ENCODE measurements at places on chromosomes 7 and 10.

GRCh38 chr7:26580064-26580591 is 284.3 kb downstream of the SKAP2 start:
- no peak for DNase-seq

- no peak for DNase-seq
These were observed 985.1 kb upstream of the LRRN3 start for GRCh38 chr7:110105840-110106239.

GRCh38 chr7:16172366-16172765 is 249.0 kb downstream of the CRPPA start:
- DNase-seq, result no peak

DNA sequence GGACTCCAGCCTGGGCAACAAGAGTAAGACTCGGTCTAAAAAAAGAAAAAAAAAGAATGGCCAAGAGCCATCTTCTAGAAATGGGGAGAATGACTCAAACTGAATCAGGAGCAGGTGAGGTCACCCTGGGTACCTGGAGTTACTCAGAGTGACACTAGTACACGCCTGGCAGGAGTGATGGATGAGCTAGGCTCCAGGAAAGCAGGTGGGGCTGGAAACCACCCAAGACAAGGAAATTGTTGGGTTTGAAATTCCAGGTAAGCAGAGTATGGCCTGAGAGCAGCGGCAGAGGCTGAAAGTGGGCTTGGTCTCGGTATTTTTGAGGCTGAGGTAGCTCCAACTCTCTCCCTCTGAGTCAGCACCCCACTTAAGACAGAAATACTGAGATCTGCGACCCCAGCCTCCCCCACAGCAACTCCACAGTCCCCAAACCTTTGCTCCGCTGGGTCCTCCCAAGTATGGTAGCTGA is 18.5 kb downstream of the DDIT4 start:
- DNase-seq, result no peak

- DNase-seq, result no peak
These were observed 325.5 kb downstream of the GRID1 start for GRCh38 chr10:86041116-86041515.

- no peak for DNase-seq
These were observed 98.4 kb upstream of the HABP2 start for GRCh38 chr10:113454341-113455061.

GRCh38 chr10:128028508-128029289 is 97.5 kb downstream of the MKI67 start:
- no peak for DNase-seq

GRCh38 chr10:131430716-131431412 is 119.3 kb upstream of the TCERG1L start:
- DNase-seq, result no peak

- DNase-seq, result no peak
These were observed 114.2 kb upstream of the GPR22 start for GRCh38 chr7:107355616-107356015.

GRCh38 chr10:128932071-128932820 is 534.8 kb upstream of the MGMT start:
- no peak for DNase-seq

GRCh38 chr7:54116956-54117355 is 425.2 kb upstream of the VSTM2A start:
- DNase-seq, result no peak

- DNase-seq, result no peak
These were observed 69.0 kb upstream of the NPVF start for GRCh38 chr7:25297278-25297677.

GRCh38 chr7:55903985-55904759 is 16.9 kb downstream of the ZNF713 start:
- DNase-seq, result no peak

DNA sequence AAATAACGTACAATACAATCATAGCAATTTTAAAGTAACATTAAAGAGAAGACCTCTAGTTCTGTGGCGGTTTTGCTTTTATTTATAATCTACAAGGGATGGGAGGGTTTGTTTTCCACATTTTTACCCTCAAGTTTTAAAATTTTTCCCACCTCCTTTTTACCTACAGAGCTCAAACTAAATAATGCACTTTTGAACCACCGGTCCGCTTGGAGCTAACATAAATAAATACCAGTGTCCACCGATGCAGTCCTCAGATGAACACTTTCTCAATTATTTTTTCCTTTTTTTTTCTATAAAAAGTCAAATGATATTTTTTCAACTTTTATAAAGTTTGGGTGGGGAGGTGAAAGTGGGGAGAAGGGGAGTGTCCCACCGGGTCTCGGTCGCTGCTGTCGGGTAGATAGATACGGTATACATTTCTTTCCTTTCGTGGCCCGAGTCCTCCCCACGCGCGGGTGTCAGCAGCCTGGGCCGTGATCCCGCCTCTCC is 3.3 kb downstream of the ZNF503 start:
- no peak for DNase-seq

DNA sequence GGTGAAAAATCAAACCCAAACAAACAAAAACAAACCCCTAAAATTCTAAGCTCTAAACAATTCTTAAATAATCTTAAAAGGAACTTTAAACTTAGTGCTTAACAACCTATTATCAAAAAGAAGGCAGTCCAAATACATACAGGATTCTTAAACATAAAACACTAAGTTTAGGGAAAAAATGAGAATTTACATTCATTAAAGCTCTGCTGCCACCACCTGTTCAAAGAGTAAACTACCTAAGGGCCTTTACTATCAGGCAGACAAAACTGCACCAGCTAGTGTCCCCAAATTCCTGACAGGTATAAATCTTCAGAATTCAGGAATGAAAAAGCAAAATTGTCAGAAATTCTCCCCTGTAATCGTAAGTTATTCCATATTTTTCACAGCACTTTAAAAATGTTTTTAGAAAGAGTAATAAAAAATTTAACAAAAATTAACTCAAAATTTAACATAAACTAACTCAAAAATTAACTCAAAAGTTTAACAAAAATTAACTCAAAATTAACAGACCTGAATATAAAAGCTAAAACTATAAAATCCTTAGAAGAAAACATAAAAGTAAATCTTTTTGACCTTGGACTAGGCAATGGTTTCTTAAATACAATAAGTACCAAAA is 55.1 kb downstream of the PDZD8 start:
- DNase-seq, result peak; percentile 28

GRCh38 chr7:43868681-43869005 is 674 bp downstream of the MRPS24 start:
- DNase-seq, result no peak

- DNase-seq, result no peak
These were observed 191.3 kb upstream of the PFKP start for GRCh38 chr10:2876032-2876431.

GRCh38 chr10:72847681-72848080 is 45.9 kb upstream of the OIT3 start:
- DNase-seq, result no peak

DNA sequence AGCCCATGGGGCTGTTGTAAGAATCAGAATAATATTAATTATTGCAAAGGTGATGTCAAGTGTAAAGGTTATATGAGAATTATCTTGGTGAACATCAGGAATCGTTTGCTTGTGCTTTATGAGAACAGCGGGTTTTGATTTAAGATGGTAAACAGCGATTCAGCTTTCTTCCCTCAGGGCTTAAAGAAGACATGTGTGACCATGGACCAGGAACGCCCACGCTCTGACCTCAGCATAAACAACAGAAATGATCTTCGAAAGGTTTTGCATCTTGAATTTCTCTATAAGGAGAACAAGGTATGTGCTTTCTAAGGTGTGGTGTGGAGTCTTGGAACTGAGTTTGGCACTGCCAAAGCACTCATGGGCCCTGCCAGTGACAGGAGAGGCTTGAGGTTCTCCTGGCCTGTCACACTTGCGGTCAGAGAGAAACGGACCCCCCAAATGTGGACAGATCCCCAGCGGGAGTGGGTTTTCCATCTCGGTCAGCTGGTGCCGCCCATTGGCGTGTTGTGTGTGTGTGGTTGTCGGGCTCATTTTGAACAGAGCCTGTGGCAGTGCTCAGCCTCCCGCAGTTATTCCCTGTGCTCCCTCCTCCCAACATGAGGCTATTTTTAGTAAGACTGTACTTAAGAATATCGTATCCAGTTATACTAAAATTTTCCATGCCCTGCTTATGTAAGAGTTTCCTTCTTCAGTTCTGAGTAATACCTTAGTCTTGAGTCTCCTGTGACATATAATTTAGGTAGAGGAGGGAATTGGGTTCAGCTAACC is 7.2 kb downstream of the MINDY4 start:
- DNase-seq, result no peak

DNA sequence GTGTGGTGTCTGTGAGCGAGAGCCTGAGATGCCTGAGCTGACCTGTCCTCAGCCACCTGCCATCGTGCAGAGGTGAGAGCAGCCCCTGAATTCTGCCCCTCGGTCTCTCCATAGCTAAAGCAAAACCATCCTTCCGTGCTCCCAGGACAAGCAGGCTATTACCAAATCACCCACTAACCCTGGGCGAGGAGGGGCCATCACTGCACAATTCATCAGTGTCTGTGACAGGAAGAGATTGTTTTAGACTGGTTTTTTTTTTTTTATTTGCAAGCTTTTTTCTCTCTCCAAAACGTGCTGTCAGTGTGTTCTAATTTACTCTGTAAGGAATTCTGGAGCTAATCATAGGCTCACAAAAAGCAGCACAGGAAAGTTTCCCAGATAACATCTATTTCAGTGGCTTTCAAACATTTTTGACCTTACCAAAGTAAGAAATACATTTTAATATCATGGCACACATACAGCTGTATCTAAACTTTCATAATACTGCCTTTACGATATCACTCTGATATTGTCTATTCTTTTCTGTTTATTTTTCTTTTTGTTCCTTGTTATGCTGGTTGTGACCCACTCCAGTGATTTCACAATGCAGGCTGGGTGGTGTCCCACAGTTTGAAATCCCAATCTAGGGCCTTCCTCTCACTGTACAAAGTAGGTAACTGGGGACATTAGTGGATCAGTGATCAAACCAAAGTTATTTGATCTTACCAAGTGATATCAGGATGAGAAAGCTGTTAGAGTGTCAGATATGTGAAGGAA is 62.8 kb downstream of the EGFR start:
- no peak for DNase-seq

GRCh38 chr10:78456649-78457400 is 423.2 kb downstream of the RPS24 start:
- DNase-seq, result no peak

GRCh38 chr7:33757050-33757449 is 148.3 kb upstream of the BMPER start:
- DNase-seq, result no peak

- peak; percentile 4 for DNase-seq
These were observed 134.3 kb upstream of the VWC2 start for GRCh38 chr7:49639068-49639593.

GRCh38 chr10:104650635-104651331 is 9.7 kb downstream of the SORCS3 start:
- no peak for DNase-seq

- DNase-seq, result no peak
These were observed 1.8 kb upstream of the STEAP2 start for GRCh38 chr7:90209776-90210175.

GRCh38 chr10:17216217-17216900 is 11.7 kb upstream of the VIM start:
- DNase-seq, result no peak

GRCh38 chr7:156327474-156327873 is 313.1 kb upstream of the RNF32 start:
- DNase-seq, result no peak

DNA sequence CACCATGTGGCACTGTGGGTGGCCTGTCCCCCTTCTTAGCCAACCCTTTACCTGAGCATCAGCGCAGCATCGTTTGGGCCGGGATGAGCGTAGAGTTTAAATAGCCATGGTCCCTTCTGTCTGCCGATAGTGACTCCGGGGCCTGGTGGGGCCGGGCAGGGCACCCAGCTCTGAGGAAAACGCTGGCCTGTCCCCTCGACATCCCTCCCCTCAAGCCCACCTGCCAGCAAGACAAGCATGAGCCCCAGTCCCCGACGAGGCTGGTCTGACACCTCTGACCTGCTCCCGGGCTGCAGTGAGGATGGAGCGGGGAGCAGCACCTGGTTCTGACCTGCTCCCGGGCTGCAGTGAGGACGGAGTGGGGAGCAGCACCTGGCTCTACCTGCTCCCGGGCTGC is 31.1 kb upstream of the CNPY1 start:
- no peak for DNase-seq

DNA sequence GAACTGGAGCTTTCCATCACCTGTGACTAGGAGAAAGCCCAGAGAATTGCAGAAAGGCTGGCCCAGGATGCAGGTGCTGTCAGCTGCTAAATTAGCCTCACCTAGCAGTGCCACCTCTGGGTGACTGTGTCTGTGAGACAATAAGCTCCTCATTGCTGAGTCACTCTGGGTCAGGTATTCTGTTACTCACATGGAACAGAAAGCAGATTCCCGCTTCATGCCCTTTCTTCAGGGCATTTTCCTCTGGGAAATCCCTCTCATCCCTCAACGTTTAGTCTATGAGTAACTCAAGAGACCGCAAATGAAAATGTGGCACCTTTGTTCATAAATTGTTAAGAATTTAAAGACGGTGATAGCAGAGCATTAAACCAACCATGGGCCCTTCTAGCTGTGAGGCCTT is 184.0 kb downstream of the ADAM12 start:
- DNase-seq, result no peak

DNA sequence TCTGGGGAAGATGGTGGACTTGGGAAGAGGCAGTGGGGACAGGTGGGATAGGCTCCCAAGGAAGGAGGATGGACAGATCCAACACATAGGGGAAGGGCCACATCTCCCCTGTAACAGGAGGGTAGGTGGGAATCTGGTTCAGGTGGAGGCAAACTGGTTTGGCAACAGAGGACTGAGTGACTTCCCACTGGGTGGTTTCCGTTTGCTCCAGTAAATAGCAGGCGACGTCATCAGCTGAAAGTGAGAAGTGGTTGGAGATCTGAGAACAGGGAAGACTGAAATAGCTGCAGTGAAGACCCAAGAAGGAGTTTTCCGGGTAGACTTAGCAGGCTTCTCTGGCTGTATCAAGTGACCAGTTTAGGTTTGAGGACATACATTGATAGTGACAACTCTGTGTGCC is 504.4 kb downstream of the GALNT17 start:
- no peak for DNase-seq

- DNase-seq, result no peak
These were observed 19.3 kb upstream of the GAD2 start for GRCh38 chr10:26197248-26197647.
